ENCODE measurements at places on chromosomes 7 and 10.

DNA sequence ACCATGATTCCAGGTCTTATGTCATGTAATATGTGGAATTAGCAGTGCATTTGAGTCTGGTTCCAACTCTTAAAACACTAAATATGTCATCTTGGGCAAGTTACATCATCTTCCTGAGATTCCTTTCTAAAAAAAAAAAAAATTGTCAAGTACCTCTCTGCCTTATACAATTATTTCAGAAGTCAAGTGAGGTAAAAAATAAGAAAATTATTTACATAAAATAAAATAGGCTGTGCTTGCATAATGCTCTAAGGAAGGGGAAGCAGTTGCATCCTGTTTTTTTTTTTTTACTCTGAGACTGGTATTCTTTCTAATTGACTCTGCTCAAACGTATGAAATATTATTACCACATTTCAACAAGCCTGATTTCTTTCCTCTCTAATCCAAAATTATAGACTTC lies 55.1 kb upstream of the SEMA3A start:
- no peak for DNase-seq

GRCh38 chr10:114556236-114557122 lies 101.6 kb downstream of the ABLIM1 start:
- no peak for DNase-seq

DNA sequence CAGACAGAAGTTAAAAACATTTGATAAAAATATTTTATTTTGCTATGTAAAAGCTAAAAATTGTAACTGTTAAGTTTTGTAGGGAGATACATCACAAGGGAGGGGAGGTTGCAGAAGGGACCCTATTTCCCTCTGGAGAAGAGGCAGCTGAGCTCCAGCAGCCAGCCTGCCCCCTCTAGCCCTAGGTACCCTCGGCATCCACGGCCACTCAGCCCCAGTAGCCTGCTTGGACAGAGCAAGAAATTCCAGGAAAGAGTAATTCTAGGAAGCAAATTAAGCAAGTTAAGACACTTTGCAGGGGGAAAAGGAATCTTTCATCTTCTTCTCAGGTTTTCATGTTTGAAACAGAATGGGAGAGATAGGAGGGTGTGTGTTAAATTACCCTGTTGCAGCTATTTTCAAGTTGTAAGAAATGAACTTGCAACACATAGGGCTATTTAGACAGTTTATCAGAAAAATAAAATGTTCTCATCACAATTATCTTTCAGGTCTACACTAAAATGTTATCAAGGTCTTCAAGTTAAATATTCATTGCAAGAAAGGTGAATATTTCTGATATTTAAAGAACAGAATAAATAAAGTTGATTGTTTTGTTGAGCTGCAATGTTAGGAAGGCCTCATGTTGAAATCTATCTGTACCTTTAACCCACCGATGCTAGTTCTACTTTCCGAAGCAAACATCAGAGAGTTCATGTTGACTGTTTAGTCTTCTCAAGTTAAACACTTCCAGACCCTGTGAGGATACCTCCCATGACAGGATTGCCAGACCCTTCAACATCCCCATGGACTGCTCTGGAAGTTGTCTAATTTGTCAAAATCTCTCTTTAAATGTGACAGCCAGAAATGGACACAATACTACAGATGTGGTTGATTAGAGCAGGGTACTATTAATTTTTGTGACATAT lies 5.5 kb downstream of the SGCE start:
- peak; percentile 37 for DNase-seq

DNA sequence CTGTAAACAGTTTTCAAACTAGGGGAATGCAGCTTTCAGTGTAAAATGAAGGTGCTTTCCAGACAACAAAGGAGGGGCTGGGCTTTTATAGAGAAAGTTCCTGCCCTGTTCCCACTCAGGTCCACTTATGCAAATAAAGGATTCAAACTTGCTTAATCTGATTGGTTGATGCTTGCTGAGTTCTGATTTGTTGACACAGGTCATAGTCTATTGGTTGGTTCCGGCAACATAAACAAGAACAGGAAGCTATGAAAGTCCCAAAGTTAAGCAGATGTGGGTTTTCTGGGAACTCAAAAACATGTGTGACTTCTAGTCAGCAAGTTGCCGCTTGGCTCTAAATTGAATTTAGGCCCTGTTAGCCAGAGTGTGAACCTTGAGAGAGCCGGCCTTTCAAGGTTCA lies 194.2 kb upstream of the SVIL start:
- DNase-seq = no peak

GRCh38 chr10:88986549-88987242 lies 3.9 kb upstream of the FAS start:
- DNase-seq = no peak

- DNase-seq = no peak
These were observed 75.9 kb upstream of the KMT2C start for GRCh38 chr7:152511736-152512135.

DNA sequence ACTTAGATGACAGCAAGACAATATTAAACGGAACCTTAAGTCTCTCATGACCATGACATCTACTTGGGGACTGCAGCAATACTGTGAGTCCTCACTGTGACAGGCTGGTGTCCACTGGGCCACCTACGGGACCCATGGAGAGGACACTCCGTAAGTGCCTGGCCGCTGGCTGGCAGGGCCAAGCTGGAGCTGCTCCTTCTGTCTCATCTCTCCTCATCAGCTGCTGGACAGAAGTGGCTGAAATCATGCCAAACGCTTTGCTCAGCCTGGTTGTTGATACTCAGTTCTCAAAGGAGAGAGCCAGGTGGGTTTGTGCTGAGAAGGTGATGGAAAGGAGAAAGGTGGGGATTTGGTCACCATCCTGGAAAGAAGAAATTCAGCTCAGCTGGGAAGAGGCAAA lies 33.3 kb downstream of the AFAP1L2 start:
- DNase-seq = no peak

DNA sequence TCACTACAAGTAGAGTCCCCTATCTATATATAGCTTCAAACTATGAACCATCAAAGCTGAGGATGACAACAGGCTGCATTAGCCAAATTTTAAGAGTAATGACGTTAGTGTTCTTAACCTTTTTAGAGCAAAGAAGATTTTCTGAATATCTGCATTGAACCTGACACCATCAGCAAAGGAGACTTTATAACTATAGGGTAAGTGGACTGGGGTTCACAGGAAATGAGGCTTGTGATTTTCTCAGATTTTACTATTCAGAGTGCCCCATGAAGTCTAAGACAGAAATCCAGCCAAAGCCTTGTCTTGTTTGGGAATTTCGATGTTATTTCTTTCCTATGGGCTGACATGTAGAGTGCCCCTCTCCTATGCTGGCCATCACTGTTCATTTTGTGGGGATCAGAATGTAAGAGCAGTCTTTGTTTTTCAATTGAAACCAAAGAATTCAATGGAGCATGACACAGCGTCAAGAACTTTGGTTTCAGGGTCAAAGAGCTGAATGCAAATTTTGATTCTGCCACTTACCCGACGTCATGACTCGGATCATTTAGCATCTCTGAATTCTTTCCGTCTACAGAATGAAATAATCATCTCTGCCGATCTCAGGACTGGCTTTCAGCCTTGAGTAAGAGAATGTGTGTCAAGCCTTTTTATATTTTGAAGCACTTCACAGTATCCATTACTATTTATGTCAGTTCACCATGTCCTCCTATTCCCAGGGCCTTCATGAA lies 52.7 kb downstream of the DENND11 start:
- DNase-seq = no peak

- no peak for DNase-seq
These were observed 233.1 kb downstream of the SEMA3E start for GRCh38 chr7:83415840-83416239.

DNA sequence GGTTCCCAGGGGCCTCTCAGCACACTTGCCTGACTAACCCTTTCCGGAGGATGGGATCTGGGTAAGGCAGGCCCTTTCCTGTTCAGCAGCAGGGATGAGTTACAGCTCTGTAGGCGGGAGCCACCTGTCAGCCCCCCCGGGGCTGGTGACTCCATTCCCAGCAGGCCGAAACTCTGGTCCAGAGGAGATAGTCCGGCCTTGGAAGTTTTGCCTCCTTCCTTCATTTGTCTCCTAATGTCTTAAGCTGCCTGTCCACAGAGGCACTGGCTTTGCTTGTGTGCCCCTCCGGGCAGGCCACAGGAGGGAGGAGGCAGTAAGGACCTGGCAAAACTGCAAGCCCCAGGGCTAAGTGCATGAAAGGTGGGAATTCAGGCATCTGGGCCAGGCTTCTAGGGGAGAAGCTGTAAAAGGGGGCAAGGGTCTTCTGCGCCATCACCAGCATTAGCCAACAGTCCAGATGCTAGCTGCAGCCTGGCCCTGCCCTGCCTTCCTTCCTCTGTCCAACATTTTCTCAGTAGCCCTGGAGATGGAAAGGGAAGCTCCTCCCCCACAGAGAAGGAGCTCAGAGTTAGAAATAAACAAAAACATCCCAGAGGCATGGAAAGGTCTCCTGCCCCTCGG lies 1.2 kb downstream of the ADIRF start:
- no peak for DNase-seq

Data from NCI-H748 treated with DMSO at 0.1 percent for 48 hours (cell line).